ENCODE measurements at places on chromosomes 5 and 9.

GRCh38 chr5:10400411-10400810 is 41.3 kb upstream of the ROPN1L start:
- H3K4me1 ChIP-seq, result peaks cover 16% of the 10 kb centered on the region
- DNase-seq, result no peak
- H3K36me3 ChIP-seq, result peaks cover 47% of the 10 kb centered on the region

GRCh38 chr5:123180676-123181393 is 91.8 kb downstream of the PRDM6 start:
- no peak for DNase-seq
- H3K4me1 ChIP-seq, result peaks cover 27% of the 10 kb centered on the region
- no peaks in the 10 kb centered on the region for H3K27me3 ChIP-seq
- H3K36me3 ChIP-seq, result no peaks in the 10 kb centered on the region
- H3K4me3 ChIP-seq, result no peak overlapping the region

GRCh38 chr9:6305954-6306563 is 22.1 kb upstream of the TPD52L3 start:
- H3K36me3 ChIP-seq, result no peaks in the 10 kb centered on the region
- peak; percentile 39 for DNase-seq
- no peak overlapping the region for H3K27ac ChIP-seq
- H3K4me3 ChIP-seq, result no peak overlapping the region
- H3K27me3 ChIP-seq, result no peaks in the 10 kb centered on the region

DNA sequence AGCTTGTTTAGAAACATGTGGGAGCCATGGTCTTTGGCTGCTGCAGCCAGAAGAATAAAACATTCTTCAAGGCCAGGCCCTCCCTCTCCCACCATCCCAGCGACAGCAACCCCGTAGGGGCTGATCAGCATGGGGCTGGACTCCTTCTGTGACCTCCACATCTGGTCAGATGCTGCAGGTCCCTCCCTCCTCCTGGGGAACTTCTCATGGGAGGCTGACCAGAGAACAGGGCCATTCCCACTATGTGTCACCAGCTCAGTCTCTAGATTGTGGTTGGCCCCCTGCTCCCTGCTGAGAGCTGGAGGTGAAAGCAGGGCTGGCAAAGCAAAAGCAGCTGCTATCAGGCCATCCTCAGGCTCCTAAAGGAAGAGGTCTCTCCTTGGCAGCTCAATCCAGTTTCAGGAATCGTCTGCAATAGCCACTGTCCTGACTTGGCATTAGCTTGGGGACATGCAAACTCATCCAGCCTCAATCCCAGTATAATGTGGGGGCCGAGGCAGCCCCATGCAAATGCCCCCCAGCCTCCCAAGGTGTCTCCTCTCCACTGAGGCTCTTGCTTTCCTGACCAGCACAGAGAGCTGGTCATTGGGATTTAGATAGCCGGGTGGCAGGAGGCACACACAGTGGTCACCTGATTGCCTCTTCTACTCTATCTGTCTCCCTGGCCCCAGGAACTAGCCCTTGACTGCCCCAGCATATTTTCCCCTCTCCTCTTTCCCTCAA is 81.5 kb downstream of the NRG2 start:
- no peaks in the 10 kb centered on the region for H3K27me3 ChIP-seq
- no peak for DNase-seq
- no peak overlapping the region for H3K4me3 ChIP-seq
- no peak overlapping the region for H3K27ac ChIP-seq
- H3K36me3 ChIP-seq, result no peaks in the 10 kb centered on the region
